ENCODE measurements at places on chromosomes 1 and 21.

- no peak for DNase-seq
These were observed 90.1 kb downstream of the DTL start for GRCh38 chr1:212125654-212126053.

- DNase-seq: no peak
These were observed 4.2 kb downstream of the MYOG start for GRCh38 chr1:203081465-203082230.

GRCh38 chr21:42527489-42528158 is 14.0 kb downstream of the SLC37A1 start:
- DNase-seq: no peak

DNA sequence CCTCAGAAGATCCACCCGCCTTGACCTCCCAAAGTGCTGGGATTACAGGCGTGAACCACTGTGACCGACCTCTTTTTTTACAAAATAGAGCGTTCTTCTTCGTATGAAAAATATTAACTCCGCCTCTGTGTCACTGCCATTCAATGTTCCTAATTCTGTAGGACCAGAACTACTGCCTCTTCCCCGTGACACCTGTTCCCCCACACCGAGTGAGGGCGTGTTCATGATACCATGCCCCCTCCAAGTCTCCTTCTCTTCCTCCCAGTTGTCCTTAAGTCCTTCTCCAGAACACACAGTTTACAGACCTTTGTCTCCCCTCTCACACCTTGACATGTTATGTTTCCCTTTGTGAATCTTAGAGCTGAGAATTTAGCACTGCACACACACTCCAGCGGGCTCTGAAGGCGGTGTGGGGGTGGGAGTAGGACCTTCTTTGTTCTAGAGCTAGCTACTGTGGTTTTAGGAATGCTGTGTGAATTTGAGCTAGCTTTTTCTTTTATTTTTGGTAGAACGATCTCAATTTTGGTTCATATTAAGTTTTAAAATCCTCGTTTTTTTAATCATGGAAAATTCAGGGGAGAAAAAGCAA is 82.4 kb upstream of the LPGAT1 start:
- no peak for DNase-seq

DNA sequence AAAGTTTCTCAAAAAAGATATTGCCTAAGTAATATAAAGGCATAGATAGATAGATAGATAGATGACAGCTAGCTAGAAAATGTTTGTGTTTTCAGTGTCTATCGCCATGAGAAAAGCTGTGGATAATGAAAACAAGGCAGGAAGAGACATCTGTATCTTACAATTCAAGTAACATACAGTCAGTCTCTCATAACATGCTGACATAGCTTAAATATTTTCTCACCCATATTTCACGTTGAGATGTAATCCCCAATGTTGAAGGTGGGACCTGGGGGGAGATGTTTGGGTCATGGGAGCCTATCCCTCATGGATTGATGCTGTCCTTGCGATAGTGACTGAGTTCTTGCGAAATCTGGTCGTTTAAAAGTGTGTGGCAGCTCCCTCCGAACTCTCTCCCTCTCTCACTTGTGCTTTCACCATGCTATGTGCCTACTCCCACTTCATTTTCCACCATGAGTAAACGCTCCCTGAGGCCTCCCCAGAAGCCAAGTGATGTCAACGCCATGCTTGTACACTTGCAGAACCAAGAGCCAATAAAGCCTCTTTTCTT is 856.8 kb upstream of the ADAMTS5 start:
- DNase-seq: no peak

GRCh38 chr1:50566405-50566804 is 143.2 kb upstream of the DMRTA2 start:
- DNase-seq: no peak

DNA sequence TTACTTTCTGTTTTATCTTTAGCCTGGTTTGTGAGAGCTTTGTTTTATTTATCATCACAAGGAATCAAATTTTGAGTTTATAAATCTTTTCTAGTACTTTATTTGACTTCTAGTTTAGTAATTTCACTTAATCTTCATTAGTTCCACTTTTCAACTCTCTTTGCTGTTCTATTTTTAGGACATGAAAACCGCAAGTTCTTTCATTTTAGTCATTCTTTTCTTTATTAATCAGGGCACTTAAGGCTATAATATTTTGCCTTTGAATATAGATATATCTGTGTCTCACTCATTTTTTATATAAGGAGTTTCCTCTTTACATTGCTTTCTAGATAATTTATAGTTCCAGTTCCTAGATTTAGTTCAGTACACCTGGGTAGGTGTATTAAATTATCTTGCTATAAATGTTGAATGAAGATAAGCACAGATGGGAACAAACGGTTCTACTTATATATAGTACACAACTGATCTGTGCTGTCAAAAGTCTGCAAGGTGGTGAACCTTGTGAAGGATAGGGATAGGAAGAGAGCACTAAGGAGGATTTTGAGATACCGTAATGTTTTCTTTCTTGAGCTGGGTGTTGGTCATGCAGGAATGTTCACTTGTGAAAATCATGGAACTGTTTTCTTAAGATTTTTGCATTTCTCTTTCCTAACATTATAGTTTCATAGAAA is 402.3 kb downstream of the RYR2 start:
- no peak for DNase-seq

- DNase-seq: no peak
These were observed 87.5 kb upstream of the KCTD3 start for GRCh38 chr1:215479567-215479966.

GRCh38 chr1:108639899-108640560 is 20.9 kb downstream of the HENMT1 start:
- no peak for DNase-seq

DNA sequence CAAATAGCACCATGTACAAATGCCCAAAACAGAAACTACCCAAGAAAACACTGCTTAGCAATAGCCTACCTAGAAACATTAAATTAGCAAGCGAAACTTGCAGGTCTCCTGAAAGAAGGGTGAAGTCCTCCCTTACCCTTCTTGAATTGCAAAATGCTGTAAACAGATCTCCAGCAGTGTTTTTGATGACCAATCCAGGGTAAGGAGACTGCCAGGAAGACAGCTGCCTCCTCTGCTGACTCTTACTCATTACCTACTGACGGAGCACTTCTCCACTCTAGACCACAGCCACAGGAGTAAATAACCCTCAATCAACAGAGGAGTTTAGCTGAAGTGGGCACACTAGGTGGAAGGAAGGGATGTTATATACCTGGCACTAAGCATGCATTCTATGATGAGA is 32.2 kb upstream of the GADD45A start:
- no peak for DNase-seq

DNA sequence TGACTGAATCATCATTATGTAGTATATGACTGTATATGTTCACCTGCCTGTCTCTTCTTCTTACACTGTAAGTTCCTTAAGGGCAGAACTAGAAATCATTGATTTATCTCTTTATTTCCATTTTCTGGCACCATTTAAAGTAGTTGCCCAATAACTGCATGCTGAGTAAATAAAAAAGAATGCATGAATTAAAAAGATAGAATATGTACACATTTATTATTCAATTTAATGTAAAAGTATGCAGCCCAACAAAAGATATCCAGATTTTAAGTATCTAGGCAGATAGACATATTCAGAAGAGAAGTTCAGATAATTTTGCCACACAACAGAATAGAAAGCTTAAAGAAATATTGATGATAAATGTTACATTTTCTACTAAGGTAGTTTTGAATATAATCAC is 1244.6 kb upstream of the ADGRL4 start:
- DNase-seq: no peak

- DNase-seq: no peak
These were observed 60.0 kb upstream of the NTPCR start for GRCh38 chr1:232890340-232890943.

DNA sequence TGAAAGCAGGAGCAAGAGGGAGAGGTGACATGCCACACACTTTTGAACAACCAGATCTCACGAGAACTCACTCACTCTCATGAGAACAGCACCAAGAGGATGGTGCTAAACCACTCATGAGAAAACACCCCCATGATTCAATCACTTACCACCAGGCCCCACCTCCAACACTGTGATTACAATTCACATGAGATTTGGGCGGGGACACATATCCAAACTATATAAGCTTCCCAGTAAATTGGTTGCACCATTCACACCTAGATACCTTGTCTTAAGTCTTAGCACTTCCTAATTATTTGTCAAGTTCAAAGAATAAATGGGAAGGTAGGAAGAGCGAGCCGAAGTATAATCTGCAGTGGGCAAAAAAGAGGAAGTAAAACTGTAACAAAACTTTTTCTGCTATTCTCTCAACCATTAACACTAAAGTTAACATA is 34.3 kb downstream of the AMY1C start:
- DNase-seq: no peak

DNA sequence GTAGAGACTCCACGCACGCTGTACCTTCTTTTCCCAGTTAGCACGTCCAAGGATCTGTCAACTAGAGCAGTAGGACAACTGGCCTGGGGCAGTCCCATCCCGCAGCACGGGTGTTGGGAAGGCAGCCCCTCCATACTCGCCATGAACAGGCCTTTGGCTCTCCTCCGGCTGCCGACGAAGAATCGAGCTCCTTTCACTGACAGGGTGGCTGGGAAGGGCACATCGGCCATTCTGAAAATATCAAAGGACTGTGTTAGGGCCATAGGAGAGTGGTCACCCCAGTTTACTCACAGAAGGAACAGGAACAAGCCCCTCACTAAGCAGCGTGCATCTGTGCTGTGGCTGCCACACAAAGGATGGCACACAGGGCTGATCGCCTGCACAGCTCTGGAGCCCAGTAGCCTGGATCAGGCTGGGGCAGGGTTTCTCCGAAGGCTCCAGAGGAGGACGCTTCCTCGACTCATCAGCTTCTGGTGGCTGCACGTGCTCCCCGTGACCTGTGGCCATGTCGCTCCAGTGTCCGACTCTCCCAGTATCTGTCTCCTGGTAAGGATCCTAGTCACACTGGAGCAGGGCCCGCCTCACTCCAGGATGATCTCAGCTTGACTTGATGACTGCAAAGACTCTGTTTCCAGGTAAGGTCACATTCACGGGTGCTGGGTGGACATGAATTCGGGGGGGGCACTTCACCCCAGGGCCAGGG is 8.9 kb downstream of the KRTAP10-1 start:
- no peak for DNase-seq

DNA sequence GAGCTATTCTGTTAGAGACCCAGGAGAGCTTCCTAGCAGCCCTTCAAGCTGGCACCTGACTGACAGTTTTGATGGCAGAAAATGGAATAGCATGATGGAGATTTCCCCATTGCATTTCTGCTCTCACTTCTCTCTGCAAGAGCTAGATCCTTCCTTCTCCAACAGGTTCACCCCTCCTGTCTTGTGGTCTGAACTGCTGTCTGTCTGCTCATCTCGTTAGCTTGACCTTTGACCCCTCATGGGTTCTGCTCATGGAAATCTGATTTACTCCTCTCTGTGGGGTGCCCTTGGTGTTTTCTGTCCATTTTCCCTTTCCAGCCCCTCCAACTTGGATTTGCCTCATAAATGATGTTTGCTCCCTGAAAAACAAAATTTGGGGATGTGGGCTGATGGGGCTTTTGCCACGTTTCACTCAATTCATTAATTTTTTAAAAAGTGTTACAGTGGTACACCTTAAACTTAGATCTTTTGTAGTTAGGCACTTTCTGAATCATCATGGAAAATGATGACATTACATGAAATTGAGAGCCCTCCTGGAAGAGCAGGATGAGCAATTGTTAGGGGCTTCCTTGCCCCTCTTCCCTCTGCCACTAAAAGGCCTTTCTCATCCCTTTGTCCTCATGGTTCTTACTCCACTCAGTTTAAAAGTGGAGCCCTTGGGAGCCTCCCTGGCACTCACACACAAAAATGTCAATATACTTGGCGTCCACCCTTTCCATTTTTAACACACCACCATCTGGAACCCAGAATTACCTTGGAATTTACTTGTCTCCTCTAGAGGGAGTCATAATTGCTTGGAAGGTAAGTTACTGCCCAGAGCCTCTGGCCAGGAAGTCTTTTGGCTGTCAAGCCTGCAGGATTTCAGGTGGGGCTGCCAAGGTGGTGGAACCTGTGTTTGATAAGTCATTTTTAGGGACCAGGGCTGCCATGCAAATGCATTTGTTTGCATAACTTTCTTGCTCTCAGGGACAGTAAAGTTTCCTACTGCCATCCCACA is 31.9 kb upstream of the IL19 start:
- no peak for DNase-seq

DNA sequence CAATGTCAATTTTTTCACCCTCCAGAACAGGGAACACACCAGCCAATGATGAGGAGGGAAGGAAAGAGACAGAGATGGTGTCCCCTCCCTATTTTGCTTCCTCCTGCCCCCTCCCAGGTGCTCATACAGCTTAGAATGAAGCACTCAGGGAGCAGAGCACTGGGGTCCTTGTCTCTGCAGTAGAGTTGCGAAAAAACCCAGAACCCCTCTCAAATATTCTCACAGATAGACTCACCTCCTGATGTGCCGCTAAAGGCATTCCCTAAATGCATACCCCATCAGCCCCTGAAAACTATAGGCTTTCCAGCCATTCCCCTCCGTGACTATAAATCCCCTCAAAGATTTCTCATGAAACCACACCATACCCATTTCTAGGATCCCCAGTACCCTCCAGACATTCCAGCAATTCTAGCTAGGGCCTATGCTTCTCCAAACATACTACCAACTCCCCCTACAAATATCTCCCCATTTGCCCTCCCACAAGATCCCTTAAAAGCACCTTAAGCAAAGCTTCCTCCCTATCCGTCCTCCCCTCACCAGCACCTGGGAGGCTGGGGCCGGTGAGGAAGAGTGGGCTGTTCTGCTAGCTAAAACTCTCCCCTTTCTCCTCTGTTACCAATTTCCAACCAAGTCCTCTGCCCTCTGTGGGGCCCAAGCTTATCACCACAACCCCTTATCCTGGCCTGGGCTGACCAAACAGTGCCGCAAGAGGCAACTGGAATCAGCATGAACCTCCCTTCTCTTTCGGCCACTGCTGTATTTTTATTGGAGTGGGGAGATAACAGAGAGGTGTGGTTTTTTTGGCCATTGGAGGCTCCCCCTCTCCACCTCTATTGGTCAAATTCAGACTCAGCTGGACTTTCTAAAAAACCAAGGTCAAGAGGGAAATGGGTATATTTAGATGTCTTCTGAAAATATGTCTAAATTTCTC is 54.7 kb downstream of the RHBG start:
- DNase-seq: no peak

GRCh38 chr1:110520827-110521226 is 1.9 kb upstream of the KCNA10 start:
- no peak for DNase-seq

DNA sequence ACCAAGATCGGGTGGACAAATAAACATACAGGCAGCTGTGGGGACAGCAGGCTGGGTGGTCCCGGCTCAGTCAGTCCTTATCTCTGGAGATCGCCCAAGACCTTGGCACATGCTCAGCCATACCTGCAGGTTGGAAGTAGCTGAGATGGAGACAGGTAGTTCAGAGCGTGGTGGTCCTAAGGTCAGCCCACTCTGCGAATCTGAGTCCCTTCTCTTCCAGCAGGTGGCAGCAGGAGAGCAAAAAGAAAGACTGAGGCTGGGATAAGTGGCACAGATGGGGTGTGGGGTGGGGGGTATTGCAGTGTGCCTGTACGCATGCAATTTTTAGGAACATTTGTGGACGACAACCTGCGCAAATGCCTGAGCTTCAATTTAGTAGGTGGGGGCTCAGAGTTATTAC is 104.9 kb downstream of the TENT5C start:
- no peak for DNase-seq

Measured in activated naive CD4-positive, alpha-beta T cell (primary cell).